Natural killer cell (primary cell): ENCODE measurements at places on chromosomes 4 and X. TPM values are rescaled to one million over a fixed set of nuclear protein-coding genes. Genes with fewer than 3 reads are reported as not detected.

The CT45A2 gene
- not detected for total RNA-seq

GRCh38 chrX:149456476-149457245, 48.4 kb downstream of the IDS start:
- DNase-seq, result no peak

GRCh38 chrX:55006827-55007621, 6.9 kb downstream of the APEX2 start:
- no peak for DNase-seq

The CXCL11 gene
- total RNA-seq, result not detected

- no peak for DNase-seq
Measured at GRCh38 chr4:99872570-99872969, 21.7 kb downstream of the LAMTOR3 start.

The GJB1 gene
- not detected for total RNA-seq

The GRPR gene
- total RNA-seq, result not detected
